ENCODE measurements at places on chromosomes 6 and 20. TPM values are rescaled to one million over a fixed set of nuclear protein-coding genes. Genes with fewer than 3 reads are reported as not detected.

The DDO gene
- 2.0 TPM for polyA plus RNA-seq

The SIRPG gene
- not detected for polyA plus RNA-seq

DNA sequence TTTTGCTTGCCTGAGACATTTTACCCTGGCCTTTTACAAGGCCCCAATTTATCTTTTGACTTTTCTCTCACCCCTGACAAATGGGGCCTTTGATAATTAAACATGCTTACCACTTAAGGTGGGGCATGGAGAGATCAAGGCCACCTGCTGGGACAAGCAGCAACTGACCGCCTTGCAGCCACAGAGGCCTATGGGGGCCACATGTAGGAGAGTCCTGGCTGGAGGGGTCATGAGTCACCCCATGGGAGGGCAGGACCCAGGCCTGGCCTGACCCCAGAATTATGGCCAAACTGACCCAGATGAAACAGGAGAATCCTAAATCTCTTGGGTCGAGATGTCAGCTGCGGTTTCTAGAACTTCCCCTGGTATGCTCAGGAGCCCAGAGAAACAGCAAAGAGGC is 8.5 kb upstream of the OCSTAMP start:
- DNase-seq = no peak

- DNase-seq = no peak
Measured at GRCh38 chr6:129030215-129030614, 147.3 kb downstream of the LAMA2 start.

GRCh38 chr20:51747182-51747911 is 20.8 kb downstream of the ATP9A start:
- DNase-seq = no peak

- no peak for DNase-seq
Measured at GRCh38 chr6:105442369-105442768, 39.5 kb upstream of the PREP start.

GRCh38 chr6:168002804-168003203 is 5.3 kb downstream of the KIF25 start:
- no peak for DNase-seq

- DNase-seq = no peak
Measured at GRCh38 chr6:134196568-134197193, 121.2 kb downstream of the SGK1 start.

DNA sequence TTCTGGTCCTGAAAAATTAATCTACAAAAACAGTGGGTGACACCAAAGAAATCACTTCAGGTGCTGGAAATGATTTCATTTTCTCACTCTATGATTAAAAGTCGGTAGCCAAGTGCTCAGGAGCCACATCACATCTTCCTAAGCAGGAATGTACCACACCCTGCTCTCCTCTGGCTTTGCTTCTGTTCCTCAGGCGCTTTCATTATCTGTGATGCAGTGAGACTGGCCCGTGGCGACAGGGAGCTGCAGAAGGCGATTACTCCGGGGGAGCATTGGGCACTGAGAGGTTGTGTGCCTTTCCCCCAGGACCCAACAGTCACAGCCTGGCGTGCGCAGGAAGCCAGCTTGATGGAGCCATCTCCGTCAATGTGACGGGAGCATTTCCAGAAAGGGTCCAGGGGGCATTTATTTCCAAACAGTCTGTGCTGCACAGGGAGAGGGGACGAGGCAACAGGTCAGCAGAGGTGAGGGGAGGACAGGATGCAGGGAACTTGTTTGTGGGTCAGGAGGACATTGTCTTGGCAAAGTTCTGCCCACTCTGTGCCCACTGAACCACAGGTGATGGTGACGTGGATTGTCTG is 5.6 kb upstream of the ZNF831 start:
- no peak for DNase-seq

DNA sequence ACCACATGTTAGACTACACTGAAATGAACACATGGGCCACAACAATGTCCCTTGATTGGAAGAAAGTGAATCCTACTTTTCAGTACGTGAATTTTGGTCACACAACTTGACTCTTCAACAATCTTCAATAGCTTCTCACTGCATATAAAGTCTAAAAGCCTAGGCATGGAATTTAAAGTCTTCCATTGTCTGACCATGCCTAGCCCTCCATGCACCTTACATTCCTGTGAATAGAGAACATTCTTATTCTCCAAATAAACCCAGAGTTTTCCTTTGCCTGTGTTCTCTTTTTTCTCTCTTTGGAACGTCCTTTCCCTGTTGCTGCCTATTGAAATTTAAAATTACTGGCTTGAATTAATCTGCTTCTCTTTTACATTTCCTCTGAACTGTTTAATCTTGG is 207.5 kb downstream of the ASCC3 start:
- no peak for DNase-seq

- DNase-seq = no peak
Measured at GRCh38 chr6:33668914-33669313, 42.6 kb downstream of the UQCC2 start.

DNA sequence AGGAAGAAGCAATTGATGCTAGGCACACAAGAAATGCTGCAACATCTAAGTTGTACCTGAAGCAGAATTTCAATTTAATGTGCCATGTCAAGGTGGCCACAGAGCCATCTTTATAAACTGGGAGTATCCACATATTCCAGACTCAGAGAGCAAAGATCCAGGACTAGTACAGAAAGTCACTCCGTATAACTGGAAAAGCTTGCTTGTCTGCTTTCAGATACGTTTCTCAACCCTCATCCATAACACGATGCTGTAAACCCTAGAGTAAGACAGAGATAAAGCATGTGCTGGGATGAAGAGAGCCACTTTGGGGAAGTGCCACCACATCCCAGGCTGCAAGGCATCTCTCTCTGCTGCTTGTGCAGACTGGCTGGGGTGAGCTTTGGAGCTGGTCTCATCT is 134.7 kb downstream of the PACRG start:
- DNase-seq = no peak

DNA sequence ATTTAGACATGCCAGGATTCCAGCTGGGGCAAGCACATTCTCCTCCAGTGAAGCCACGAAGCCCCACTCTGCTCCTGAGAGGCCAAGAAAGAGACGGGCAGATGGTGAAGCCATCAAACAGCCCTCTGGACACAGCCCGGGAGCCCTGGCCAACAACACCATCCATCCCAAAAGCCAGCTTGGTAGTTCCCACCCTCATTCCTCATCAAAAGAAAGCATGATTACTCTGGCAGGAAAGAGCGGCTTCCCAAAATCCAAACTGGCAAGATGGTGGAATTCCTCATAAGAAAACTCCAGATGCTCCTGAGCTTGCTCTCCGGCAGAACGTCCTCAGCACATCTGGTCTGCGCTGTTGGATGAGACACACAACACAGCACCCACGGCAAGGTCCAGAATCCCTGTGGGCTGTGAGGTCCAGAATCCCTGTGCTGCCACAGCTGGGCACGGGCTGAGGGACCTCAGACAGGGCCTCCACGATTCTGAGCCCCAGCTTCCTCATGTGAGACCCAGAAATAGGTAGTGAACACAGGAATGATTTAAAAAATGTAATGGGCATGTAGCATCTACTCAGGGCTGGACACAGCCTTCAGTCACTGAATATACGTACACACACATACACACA is 52.6 kb downstream of the THBS2 start:
- no peak for DNase-seq

DNA sequence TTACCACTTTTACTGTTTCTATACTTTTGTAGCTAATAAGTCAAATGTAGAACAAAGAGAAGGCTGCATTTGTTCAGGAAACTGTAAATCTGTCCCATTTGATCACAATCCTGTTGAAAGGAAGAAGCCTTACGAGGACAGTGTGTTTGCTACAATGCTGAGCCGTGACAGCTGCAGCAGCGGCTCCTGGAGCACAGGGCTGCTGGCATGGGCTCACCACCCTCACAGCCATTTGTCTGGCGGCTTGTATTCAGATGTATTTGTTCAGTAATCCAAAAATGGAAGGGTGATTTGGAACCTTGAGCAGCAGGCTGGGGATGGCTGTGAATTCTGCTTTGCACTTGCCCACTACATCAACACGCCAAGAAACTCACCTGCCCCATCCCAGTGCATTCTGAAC is 5.7 kb downstream of the TUBB2A start:
- DNase-seq = peak; percentile 45

DNA sequence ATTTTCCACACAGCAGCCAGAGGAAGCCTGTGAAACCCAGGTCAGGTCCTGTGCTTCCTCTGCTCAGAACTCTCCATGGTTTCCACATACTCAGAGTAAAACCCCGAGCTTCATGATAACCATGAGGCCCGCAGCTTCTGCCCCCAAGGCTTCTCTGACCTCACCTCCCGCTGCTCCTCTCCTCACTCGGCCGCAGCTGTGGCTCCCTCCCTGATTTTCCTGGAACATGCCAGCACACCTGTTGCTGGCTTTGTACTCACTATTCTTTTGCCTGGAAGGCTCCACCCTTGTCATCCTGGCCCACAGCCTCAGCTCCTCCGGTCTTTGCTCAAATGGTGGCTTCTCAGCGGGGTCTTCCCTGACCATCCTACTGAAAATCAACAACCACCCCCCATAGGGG is 341.7 kb downstream of the PREX1 start:
- no peak for DNase-seq

DNA sequence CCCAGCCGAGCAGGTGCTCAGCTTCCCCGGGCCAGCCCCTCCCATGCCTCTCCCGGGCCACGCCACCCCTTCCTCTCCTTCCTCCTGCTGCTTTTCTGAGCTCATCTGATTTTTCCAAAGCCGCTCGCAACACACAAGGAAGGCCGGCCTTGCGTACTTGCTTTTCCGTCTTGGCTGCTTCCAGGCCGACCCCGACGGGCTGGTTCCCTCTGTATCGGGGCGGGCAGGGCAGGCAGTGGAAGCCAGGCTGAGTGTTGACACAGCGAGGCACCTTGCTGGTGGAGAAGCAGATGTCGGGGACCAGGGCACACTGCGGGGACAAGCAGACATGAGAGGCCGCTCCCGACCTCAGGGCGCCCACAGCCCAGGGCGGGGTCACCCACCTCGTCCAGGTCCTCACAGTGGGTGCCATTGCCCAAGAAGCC is 21.1 kb downstream of the THBS2 start:
- DNase-seq = no peak
